ENCODE measurements at places on chromosomes 4 and X.

- no peak for DNase-seq
Observed at GRCh38 chrX:10589098-10589497, 31.3 kb downstream of the MID1 start.

DNA sequence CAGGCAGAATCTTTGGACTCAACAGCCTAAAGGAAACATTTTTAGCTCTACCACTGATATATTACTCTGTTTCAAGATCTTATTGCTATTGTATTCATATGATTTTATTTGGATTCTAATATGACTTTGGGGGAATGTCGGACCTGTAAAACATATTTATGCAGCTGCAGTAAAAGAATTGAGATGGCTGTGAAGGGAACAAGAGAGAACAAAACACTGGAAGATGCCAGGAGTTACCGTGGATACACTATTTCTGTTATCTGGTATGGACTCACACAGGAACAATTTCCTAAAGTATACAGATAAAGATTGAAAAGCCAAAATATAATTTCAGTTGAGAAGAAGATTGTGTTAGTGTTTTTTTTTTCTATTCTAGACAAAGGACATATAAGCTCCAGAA, 113.0 kb upstream of the DCLK2 start:
- no peak for DNase-seq

GRCh38 chr4:81896936-81897335, 425.2 kb upstream of the RASGEF1B start:
- DNase-seq: no peak

- DNase-seq: no peak
Observed at GRCh38 chr4:145301386-145302080, 121.1 kb upstream of the OTUD4 start.

- no peak for DNase-seq
Observed at GRCh38 chrX:40835526-40835925, 100.2 kb upstream of the MED14 start.

DNA sequence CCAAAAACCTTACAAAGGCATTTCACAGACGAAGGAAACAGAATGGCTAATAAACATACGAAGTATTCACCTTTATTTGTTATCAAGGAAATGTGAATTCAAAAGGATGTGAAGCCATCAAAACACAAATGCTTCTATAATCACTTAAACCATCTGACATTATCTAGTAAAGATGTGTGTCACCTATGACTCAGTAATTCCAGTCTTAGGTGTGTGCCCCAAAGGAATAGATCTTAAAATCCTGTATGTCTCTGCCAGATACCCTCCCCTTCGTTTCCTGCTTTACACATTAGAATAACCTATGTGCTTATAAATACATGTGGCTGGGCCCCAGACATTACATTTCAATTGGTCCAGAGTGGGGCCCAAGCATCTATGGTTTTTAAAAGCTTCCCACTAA, 41.8 kb upstream of the CEP135 start:
- no peak for DNase-seq

- no peak for DNase-seq
Observed at GRCh38 chr4:86961605-86962295, 26.9 kb downstream of the AFF1 start.

- no peak for DNase-seq
Observed at GRCh38 chrX:69140837-69141236, 24.4 kb downstream of the PJA1 start.

- DNase-seq: no peak
Observed at GRCh38 chrX:11214346-11215190, 78.6 kb upstream of the AMELX start.

DNA sequence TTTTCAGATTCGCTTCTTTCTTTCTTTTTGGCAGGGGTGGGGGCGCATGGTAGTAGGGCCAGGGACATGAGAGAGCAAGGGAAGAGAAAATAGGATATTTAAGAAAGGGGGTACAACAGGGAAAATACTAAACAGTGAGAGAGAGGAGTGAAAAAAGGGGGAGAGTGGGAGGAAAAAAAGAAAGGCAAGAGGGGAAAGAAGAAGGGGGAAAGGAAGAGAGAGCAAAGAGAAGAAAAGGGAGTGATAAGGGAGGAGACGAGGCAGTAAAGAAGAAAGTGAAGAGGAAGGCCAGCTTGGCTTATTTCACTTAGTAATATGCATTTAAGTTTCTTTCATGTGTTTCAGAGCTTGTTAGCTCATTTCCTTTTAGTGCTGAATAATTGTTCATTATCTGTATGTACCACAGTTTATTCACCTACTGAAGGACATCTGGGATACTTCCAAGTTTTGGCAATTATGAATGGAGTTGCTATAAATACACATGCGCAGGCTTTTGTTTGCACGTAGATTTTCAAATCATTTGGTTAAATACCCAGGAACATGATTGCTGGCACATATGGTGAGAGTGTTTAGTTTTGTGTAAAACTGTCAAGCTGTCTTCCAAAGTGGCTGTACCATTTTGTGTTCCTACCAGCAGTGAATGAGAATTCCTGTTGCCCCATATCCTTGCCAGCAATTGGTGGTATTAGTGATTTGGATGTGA, 37.3 kb downstream of the CASP6 start:
- DNase-seq: no peak

GRCh38 chr4:82601242-82602015, 39.6 kb upstream of the TMEM150C start:
- no peak for DNase-seq

DNA sequence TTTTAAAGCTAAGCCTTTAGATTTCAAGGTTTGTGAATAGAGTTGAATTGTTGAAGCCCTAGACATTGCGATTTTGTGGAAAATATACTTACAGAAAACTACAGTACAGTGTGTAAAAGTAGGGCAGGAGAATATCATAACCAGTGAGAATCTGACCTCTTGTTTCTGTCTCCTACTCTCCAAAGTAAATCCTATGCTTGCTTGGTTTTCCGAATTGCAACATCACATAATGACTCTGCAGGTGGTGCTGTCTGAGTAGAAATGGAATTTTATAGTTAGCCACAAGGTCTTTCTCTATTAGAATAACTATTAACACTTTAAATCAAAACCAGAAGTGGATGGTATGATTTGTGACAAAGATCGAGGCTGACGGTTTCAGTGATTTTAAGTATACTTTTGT, 505.6 kb downstream of the RAPGEF2 start:
- DNase-seq: no peak

GRCh38 chr4:985123-985830, 1.6 kb upstream of the IDUA start:
- DNase-seq: peak; percentile 56

GRCh38 chr4:105909787-105910281, 14.6 kb downstream of the NPNT start:
- no peak for DNase-seq

DNA sequence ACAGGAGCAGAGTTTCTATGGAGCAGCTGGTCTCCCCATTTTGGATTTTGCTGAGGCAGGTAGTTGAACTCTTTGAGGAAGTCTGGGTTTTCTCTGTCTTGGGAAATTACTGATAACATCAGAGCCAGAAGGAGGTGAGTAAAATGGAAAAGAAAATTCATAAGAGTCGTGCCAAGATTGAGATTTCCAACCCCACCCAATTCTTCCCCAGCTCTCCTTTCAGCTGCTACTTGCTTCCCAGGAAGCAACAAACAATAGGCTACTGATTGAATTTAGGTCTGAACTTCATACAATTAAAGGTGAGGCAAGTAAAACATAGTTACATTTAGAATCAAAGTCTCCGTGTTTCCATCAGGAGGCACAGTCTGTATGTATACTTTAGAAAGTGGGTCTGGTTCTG, 54.6 kb upstream of the EOLA2 start:
- DNase-seq: no peak

DNA sequence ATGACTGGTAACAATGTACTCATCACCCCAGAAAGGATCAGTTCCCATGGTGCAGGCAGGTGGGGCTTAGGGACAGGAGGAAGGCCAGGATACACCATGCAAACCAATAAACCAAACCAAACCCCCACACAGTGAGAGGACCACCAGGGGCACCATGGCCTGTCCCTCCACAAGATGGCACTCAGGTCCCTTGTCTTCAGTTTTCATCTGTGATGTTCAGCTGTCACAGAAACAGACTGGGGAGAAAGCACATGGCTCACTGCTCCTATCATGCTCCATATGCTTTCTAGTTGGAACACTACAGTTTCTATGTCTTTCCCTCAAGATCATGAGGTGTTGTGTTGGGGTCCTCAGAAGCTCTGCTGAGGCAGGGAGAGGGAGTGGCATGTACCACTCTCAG, 10.1 kb downstream of the HS3ST1 start:
- no peak for DNase-seq

- DNase-seq: no peak
Observed at GRCh38 chr4:159778298-159778697, 675.4 kb downstream of the RAPGEF2 start.

- DNase-seq: no peak
Observed at GRCh38 chrX:13144927-13145655, 100.7 kb upstream of the FAM9C start.

GRCh38 chrX:66635360-66635759, 3.5 kb downstream of the EDA2R start:
- DNase-seq: no peak

GRCh38 chr4:186943411-186943810, 219.8 kb upstream of the FAT1 start:
- DNase-seq: no peak

- DNase-seq: no peak
Observed at GRCh38 chr4:109444182-109444844, 10.7 kb downstream of the SEC24B start.

- DNase-seq: no peak
Observed at GRCh38 chrX:13123857-13124345, 79.5 kb upstream of the FAM9C start.

DNA sequence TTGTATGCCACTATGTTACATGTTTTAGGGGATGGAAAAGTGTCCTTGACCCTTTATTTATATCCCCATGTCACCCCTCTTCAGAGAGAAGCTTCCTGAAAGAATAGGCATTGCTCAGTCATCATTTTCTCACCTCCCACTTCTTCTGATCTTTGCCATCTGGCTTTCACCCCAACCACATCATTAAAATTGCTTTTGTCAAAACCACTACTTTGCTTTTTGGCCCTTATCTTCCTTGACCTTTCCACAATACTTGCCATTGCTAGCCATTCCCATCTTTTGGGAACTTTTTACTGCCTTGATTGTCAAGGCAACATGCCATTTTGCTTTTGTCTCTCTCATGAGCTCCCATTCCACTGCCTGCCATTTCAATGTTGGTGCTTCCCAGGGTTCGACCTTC, 14.9 kb upstream of the FAM9B start:
- DNase-seq: no peak

- DNase-seq: no peak
Observed at GRCh38 chr4:111979921-111980320, 165.3 kb upstream of the FAM241A start.

DNA sequence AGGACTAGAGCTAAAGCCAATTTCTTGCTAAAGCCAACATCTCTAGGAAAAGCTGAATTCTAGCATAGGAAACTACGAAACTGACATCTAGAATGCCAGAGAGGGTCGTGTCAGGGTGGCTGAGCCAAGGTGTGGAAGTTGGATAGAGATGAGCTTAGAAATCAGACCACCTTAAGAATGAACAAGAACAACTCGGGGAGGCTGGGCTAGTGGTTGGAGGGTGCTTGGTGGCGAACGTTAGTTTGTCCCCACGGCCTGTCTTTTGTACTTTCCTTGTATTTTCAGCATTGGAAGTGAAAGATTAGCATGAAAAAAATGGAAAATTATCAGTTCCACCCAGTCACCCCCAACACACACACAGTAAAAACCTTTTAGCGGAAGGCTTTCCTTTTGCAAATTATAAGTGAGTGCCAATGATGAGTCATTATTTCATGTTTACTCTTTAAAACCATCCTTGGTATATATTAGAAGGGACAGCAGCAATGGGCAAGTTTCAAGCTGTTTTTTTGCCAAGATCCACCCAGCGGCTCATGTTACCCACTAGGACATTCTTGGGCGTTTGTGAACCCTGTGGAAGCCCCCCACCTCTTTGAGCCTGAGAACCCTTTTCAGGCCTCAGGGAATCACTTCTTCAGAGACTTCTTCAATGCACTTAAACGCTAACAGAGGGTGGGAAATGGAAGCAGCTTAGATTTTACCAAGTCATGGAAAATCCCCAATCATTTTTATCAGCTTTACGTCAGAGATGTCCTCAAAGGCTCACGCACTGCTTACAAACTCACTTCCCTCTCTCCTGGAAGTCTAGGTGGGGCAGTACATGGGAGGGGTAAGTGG, 4.9 kb upstream of the PPEF1 start:
- DNase-seq: no peak

DNA sequence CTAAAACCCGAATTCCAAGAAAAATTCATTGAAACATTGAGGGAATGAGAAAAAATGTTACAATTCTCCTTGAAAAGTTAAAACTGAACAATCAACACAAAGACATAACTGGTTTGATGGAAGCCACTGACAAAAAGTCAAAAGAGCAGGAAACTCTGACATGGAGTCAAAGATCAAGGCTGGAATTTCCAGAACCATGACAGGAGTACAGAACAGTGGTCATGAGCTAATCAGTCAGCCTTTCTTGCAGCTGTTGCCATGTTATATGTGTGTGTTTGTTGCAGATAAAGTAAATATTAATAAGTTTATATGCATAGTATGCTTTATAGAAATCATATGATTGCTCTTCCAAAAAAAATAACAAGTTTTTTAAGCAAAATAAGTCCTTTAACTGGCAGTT, 184.7 kb upstream of the HCCS start:
- DNase-seq: no peak

DNA sequence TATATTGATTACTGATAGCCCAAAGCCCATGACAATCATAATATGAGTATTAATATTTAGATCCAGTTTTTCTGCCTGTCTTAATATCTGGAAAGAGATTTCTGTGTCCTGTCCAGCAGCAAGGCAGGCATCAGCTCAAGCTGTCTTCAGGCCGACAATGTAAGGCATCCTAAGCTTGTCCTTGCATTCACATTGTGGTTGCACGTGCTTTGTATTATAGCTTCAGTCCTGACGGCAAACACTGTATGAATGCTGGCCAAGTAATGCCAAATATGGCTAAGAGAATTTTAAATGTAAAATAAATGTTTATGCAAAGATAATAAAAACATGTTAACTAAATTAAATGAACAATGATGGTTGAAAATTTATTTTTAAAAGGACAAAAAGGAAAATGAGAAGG, 255.7 kb upstream of the RPS6KA3 start:
- DNase-seq: no peak

GRCh38 chr4:589219-589963, 13.3 kb upstream of the TMEM271 start:
- DNase-seq: no peak

DNA sequence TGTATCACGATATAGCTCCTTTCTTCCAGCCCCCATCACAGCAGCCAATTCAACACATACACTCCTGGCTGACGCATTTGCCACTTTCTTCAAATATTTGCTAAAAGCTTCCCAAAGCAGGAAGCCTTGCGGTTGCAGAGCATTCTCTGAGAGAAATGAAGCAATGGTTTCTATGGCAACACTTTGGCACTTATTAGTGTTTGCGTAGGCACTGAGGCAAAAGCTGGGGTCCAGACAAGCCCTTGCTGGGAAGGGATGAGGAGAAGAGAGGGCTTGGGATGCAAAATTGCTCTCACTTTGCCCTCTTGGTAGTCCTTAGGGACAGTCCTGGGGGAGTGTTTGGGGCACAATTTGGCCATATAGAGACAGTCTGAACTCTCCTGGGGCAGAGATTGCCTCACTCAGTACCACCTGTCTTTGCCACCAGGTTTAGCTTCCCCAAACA, 55.0 kb upstream of the PAK3 start:
- peak; percentile 2 for DNase-seq

GRCh38 chrX:3271183-3271833, 75.1 kb downstream of the MXRA5 start:
- no peak for DNase-seq

GRCh38 chrX:137568741-137569469, 3.0 kb downstream of the ZIC3 start:
- no peak for DNase-seq
